ENCODE measurements at places on chromosomes 13 and 19.

DNA sequence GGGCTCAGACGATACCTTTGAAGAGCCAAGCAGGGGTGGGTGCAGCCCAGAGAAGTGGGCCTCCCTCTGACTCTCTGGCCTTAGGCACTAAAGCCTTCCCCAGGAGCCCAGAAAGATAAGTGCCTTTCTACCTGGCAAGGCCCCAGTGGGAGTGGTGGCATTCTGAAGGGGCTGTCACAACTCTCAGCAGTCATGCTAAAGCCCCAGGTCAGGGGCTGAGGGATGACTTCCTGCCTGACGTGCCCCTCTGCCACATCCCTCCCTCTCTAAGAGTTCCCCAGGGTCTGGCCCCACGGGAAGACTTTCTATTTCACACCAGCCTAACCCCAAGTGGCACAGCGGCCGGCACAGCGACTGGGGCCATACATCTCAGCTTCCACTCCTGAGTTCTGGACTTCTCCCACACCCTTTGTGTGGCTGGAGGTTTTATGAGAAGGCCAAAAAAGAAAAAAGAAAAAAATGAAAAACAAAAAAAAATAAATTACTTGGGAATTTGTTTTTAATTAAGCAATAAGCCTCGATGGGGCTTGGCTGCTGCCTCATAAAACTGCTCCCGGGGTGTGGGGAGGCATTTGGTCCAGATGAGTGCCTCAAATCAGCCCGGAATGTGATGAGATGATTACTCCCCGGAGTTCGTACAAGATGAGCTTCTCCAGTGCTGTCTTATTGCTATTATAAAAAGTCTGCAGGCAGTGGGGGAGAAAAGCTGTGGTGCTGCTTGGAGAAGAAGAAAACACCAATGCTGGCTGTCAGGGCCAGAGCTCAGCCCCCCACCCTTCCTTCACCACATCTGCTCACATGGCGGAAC lies 28.5 kb upstream of the PLEKHF1 start:
- no peak for DNase-seq

DNA sequence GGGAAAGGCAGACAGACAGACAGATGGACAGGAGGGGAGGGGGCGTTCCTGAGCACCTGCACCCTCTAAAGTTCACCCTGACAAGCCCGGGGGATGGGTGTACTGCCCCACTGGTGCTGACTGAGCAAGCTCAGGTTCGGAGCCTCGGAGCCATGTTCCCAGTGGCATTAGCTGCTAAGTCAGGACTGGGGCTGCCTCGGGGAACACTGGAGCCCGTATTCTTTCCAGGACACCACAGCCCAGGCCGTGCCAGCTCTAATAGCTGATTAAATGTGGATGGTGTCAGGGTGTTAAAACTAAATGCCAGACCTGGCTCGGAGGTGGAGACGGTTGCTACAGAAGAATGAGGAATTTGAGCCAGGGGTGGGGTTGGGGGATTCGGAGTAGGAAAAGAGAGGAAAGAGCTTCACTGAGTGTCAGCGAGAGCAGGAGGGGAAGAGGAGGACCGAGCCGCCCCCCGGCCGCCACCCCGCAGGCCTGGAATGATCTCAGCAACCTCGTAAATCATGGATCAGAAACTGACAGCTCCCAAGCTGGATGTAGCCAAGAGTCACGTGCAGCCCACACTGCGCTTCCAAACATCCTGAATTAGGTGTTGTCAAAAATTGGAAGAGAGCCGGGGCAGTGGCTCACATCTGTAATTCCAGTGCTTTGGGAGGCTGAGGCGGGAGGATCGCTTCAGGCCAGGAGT lies 10.4 kb downstream of the MAP2K2 start:
- DNase-seq: no peak

- DNase-seq: peak; percentile 76
These were observed 1.4 kb downstream of the CIC start for GRCh38 chr19:42270346-42271044.

GRCh38 chr13:97875911-97876310 lies 77.6 kb upstream of the IPO5 start:
- no peak for DNase-seq

DNA sequence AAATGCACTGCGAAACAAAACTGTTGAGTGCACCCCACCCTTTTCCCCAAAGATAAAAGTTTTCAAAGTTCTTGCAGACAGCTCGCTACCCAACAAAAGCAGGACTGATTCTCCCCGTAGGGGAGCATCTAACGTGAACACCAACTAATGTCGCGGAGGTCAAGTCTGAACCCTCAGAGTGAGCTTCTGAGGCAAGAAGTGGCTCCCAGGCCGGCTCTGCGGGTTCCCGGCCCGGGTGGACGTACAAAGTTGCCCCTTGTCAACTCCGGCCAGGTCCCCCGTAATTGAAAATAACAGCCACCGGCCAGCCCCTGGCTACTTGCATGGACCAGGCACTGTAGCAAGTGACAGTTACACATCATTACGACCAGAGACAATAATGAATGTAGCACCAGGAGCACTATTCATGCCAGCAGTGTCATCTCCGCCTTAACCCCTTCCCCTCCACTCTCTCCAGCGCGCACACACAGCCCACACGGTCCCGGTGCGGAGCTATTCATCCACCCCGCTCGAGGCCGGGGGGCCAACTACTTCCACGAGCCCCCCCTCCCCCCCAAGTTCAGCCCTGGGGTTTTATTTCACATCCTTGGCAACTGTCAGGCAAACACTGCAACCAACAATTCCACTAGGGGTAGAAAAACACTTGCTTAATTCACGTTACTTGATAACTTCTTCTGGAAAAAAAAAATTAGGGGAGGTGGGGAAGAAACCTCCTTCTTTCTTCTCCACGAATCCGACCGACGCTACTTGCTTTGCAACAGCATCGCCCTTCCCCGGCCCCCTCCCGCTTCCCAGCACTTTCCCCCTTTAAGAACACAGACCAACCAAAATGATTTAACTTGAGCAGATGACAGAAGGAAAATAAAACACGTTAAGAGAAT lies 1.2 kb downstream of the KLF12 start:
- peak; percentile 51 for DNase-seq

DNA sequence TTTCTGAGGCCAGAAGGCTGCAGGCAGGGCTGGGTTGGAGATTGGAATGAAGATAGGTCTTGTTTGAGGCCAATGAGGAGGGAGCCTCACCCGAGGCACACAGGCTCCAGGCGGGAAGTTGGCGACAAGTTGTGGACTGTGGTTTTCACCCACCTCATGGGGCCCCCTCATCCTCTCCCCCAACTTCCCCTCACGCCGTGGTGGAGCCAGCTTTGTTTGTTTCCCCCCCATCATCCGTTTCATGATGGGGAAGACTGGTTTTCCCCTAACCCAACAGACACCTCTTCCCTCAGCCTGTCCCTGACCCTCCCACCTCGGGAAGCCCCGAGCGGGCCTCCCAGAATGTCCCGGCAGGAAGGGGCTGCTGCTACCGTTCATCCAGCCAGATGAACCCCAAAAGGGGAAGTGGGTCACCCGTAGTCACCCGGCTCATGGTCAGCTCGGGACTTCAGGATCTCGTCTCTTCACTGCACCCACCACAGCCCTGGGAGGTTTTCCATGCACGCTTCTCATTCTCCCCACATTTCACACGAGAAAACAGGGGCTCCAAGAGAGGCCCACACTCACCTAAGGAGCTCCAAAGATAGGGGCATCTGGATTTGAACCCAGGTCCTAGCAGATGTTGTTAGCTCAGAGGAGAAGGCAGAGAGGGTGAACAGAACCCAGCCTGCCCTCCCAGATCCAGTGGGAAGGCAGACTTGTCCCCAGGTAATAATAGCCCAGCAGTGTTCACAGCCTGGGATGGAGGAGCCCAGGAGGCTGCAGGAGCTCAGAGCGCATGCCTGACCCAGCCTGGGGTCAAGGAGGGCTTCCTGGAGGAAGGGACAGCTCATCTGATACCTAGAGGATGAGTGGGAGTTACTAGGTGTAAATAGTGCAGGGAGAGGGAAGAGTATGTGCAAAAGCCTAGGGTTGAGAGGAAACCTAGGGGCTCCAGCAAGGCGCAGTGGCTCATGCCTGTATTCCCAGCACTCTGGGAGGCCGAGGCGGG lies 23.5 kb downstream of the CEACAM16 start:
- no peak for DNase-seq

DNA sequence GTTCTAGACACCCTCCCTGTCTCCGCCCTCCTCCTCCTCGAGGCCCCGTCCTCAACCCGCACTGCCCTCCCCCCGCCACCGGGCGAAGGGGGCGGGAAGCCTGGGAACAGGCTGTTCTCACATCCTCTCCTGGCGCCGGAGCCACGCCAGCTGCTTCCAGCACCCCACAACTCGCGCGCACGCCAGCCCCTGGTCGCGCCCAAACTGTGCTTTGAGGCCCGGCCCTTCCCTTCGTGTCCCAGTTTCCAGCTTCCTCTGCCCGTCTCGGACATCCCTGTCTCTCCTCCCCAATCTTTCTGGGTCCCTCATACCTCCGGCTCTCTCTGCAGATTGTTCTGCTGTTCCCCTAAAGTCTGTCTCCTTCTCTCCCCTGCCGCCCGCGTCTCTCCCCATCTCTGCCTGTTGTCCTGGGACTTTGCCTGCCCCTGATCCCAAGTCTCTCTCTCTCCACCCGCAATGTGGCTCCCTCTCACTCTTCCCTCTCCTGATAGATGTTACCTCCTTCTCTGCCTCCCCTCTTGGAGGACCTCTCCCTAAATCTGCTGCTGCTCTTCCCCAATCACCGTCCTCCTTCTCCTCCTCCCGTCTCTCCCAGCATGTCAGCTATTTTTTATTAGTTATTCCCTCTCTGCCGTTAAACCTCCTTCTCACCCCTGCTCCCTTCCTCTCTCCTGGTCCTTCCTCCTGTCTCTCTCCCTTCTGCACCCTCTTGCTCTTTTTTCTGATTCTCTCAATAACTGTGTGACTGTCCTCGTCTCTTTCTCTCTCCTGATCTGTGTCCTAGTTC lies 14.2 kb downstream of the DPF1 start:
- DNase-seq: peak; percentile 90

DNA sequence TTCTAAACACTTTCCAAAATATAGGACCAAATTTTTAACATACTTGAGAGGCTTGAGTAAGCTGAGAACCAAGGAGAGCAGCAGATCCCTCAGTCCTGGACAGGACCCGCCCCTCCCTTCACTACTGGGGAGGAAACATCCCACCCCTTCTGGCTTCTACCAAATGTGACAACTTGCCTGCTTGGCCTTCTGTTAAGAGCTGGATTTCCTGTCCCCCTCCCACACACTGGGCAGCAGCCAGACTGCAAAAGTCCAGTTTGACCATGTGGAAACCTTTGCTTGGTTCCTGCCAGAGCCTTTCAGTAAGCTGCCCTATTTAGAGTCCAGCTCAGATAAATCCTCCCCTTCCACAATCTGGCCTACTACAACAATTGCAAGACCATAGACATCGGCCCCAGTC lies 84.3 kb downstream of the FGF14 start:
- peak; percentile 89 for DNase-seq

DNA sequence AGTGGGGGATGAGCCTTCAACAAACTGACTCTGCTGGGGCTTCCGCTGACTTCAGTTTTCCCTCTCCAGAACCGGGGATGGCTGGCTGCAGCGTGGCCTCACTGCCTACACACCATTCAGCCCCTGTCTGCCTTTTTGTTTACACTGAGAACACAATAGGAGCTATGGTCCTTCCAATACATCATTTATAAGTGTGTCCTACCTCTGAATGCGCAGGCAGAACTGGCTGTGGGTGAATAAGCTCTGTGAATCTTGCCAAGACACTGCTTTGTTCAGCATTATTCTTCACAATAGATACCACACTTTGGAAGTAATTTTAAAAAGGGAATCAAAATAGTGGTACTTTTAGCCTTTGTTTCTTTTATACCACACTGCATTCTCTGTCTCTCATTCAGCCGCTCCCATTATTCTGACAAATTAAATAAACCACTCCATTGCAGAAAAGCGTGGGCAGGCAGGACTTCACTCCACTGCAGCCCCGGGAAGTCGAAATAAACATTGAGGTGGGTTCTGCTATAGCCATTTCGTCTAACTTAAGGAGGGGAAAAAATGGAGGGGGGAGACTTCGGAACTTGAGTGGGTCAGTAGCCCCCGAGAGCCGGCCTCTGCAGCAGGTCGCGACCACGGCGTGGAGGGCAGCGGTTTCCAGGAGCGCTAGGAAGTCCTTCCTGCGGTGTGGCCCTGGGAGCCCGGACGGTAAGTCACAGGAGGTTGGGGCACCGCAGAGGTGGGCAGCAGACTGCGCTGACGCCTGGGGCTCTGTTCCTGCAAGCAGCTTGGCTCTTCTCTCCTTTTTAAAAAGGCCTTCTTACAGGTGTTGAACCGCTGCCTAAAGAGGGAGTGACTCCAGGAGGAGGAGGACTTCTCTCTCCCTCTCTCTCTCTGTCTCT lies 94.8 kb upstream of the SOX1 start:
- no peak for DNase-seq

- DNase-seq: no peak
These were observed 55.4 kb downstream of the SACS start for GRCh38 chr13:23377983-23378632.

GRCh38 chr19:50275577-50276368 lies 53.4 kb downstream of the KCNC3 start:
- no peak for DNase-seq

DNA sequence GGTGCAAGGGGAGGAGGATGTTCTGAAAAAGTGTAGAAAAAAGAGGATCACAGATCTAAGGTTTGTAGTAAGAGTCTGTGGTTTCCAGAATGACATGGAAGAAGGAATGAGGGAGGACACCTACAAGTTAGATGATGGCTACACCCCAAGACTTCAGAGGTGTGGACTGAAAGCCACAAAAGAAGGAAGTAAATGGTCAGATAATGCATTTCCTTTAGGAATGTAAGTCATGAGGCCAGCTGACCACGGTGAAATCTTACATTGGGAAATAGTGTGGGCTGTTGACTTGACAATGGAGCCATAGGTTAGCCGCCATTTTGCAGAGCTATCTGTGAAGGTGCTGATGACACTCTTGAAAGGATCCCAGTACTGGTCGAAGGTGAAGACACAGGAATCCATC lies 25.3 kb upstream of the FBXO27 start:
- DNase-seq: no peak

GRCh38 chr13:98664047-98664446 lies 87.1 kb upstream of the STK24 start:
- DNase-seq: no peak

DNA sequence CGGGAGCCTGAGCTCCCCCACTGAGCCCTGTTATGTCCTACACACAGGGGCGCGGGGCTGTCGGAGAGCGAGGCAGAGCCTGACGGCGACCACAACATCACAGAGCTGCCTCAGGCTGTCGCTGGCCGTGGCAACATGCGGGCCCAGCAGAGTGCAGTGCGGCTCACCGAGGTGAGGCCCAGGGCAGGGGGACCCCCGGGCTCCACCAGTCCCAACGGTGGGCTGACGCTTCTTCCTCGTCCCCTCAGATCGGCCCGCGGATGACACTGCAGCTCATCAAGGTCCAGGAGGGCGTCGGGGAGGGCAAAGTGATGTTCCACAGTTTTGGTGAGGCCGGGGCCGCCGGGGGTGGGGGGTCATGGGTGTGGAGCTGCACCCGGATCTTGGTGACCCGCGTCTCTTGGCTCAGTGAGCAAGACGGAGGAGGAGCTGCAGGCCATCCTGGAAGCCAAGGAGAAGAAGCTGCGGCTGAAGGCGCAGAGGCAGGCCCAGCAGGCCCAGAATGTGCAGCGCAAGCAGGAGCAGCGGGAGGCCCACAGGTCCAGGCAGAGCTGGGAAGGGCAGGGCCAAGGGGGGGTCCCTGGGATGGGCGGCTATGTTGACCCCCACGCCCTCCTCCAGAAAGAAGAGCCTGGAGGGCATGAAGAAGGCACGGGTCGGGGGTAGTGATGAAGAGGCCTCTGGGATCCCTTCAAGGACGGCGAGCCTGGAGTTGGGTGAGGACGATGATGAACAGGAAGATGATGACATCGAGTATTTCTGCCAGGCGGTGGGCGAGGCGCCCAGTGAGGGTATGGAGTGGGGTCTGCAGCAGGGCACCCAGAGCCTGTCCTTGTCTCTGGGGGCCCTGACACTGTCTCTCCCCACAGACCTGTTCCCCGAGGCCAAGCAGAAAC lies 1.2 kb upstream of the P2RY11 start:
- no peak for DNase-seq

GRCh38 chr13:19575230-19575629 lies 13.9 kb upstream of the TPTE2 start:
- DNase-seq: no peak

All from heart left ventricle (tissue), 16 donors.